Activated naive CD8-positive, alpha-beta T cell treated with anti-CD3 and anti-CD28 coated beads for 36 hours (primary cell): ENCODE measurements at places on chromosomes 4 and X.

DNA sequence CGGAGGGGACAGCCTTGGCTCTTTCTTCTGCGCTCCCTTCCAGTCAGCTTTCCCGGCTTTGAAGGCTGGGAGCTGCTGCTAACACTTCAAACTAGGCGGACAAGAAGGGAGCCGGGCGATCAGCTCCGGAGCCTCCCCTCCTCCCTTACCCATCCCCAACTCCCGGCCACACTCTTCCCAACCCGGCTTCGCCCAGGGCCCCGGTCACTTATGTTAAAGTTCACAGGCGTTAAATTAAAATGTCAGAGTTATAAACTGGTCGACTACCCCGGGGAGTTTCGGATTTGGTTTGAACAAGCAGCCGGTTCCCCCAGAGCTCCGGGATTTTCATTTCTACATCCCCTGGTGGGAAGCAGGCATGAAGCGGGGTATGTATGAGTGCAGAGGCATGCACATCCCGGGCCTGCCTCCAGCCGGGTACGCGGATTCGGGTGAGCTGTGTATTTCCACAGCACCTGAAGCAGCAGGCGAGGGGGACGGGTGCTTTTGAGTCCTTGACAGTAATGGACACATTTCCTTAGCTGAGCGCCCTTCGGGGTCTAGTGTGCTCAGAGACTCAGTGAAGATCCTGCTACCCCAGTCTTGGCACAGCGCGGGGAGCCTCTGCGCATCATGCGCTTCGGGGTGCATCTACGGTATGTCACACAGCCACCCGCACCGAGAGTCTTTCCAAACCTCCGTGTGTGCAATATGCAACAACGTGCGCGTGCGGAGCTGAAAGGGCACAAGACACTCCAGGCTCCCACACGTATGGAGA lies 880 bp downstream of the UNC5C start:
- DNase-seq = no peak

GRCh38 chr4:73914071-73914470 lies 44.9 kb downstream of the CXCL1 start:
- no peak for DNase-seq

DNA sequence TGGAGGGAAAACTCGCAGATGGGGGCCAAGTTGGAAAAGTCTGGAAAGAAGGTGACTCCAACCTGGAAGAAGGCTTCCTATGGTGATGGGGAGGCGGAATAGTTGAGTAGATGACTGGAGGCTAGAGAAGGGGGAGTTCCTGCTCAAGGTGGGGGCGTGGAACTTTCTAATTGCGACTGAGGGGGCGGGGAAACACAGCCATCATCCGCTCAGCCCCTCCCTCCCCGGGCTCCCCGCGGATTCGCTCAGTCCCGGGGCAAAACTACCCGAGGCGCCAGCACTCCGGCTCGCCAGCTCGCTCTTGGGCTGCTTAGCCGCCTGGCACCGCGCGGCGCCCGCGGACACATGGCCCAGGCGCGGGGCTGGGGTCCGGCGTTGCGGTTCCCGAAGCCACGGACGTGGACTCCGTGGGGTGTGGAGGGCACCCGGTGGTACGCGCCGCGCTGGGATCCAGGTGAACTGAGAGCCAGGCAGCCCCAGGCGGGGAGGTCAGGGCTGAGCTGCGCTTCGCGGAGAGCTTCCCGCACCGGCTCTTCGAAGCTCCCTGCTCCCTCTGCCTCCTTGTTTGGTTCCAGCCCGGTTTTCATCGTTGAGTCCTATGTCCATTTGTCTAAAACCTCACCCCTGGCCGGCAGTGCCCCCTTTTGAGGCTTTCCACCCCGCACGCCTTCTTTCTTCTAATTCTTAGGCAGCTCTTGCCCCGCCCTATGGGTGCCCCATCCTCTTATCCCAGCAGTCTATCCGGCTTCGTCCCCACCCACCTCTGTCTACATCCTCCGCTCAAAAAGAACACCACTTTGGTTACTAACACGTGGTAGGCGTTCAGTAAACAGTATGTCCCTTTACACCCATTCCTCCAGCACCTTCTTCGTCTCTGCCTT lies 38.9 kb downstream of the STARD8 start:
- DNase-seq = peak; percentile 38

DNA sequence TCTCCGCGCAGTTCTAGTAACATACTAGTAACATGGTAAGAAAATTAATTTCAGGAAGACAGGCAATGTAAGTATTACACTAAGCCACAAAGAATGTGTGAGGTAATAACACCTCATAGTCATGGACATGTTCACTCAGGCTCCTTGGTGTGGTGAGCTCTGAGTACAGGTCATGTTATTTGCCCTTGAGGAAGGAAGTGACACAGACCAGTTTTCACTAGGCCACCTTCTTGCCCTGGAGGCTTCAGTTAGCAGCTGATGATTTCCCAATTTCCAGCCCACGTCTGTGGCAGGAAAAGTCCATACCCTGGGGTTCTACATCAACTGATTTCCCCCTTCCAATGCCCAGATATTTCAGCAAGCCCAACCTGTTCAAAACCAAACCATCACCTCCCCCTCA lies 6.7 kb downstream of the APOO start:
- DNase-seq = no peak

- no peak for DNase-seq
Observed at GRCh38 chrX:2782171-2782570, 30.3 kb downstream of the XG start.

GRCh38 chr4:109218288-109218687 lies 84.2 kb downstream of the COL25A1 start:
- no peak for DNase-seq

DNA sequence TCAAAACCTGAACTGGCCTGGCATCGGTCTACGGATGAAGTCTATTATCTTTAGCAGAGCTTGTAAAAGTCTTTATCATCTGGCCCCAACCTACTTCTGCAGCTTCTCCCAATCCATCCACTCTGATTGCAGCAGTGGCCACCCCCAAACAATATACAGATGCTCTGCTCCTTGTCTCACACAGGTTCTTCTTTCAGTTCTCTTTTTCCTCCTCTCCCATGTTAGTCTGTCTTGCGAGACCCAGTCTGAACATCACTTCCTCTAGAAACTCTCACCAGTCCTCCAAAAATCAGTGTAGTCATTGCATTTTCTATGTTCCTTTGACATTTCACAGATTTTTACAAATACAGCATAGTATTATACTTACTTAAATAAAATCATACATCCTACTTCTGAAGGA lies 163.0 kb downstream of the FRMPD4 start:
- DNase-seq = no peak

DNA sequence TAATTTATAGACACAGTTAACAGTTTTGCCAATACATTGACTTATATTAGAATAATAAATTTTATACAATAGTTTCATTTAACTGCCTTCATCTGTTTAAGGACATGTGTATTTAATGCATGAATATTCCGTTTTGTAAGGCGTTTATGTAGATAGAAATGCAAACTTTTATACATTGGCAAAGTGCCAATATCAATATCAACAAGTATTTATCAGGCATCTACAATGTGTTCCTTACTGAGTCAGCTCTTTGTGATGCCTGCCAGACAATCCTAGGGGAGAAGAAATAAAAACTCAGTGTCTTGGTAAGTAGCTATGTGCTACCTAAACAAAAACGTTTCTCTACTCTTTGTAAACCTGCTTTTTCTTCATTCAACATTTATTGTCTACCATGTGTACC lies 1142.2 kb downstream of the C4orf33 start:
- DNase-seq = no peak

DNA sequence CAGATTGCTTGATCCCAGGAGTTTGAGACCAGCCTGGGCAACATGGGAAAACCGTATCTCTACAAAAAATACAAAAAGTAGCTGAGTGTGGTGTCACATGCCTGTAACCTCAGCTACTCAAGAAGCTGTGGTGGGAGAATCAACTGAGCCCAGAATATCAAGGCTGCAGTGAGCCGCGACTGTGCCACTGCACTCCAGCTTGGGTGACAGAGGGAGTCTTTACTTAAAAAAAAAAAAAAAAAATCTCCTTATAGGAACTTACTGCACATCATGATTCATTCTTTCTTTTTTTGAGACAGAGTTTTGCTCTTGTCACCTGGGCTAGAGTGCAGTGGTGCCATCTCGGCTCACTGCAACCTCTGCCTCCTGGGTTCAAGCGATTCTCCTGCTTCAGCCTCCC lies 24.3 kb downstream of the UPF3B start:
- DNase-seq = no peak

DNA sequence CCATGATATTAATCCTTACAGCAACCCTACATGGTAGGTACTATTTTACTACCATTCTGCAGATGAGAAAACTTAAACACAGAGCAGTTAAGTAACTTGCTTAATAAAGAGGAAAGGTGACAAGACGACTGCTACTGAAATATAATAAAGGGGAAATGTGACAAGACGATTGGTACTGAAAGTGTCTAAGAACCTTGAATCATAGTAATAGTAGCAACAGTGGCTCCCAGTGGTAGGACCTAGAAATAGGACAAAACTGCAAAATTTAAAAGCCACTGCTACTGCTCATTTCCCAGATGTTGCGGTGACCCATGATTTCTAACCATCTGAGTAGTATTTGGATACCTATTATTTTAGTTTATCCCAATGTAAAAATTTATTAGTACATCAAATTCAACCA lies 89.5 kb downstream of the TASL start:
- DNase-seq = no peak

GRCh38 chr4:98749206-98749605 lies 90.8 kb upstream of the TSPAN5 start:
- DNase-seq = no peak

DNA sequence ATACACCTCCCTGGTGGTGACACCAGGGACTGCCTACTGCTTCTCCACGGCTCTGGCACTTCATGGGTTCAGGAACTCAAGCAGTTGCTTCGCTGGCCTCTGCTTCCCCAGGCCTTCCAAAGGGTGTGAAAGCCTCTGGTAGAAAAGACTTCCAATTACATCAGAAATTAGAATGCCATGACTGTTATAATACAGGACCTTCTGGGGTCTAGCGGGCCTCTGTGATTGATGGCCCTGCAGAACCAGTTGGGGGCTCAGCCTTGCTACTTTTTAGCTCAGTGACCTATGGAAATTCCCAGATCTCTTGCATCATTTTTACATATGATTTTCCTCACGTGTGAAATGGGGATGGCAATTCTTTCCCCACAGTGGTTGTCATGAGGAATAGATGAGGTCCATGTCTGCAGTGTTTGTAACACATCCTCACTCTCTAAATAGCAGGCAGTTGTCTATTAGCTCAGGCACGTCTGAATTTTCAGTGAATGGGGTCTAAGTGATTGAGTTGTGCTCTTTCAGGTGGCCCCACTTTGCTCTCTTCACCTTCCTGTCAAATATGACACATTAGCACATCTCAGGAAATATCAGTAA lies 198.3 kb downstream of the STIM2 start:
- DNase-seq = no peak

DNA sequence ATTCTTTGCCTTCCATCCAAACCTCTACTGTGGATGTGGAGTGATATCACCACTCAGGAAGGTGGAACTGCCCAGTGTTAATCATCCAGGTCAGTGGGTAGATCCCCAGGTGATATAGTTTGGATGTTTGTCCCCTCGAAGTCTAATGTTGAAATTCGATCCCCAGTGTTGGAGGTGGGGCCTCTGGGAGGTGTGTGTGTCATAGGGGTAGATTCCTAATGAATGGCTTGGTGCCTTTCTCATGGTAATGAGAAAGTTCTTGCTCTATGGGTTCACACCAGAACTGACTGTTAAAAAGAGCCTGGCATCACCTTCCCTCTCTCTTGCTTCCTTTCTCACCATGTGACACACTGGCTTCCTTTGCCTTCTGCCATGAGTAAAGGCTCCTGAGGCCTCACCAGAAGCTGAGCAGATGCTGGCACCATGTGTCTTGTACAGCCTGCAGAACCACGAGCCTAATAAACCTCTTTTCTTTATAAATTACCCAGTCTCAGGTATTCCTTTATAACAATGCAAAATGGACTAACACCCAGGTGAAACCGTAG lies 6.8 kb upstream of the SOWAHB start:
- no peak for DNase-seq

- DNase-seq = no peak
Observed at GRCh38 chr4:113080050-113080449, 30.6 kb downstream of the ANK2 start.

DNA sequence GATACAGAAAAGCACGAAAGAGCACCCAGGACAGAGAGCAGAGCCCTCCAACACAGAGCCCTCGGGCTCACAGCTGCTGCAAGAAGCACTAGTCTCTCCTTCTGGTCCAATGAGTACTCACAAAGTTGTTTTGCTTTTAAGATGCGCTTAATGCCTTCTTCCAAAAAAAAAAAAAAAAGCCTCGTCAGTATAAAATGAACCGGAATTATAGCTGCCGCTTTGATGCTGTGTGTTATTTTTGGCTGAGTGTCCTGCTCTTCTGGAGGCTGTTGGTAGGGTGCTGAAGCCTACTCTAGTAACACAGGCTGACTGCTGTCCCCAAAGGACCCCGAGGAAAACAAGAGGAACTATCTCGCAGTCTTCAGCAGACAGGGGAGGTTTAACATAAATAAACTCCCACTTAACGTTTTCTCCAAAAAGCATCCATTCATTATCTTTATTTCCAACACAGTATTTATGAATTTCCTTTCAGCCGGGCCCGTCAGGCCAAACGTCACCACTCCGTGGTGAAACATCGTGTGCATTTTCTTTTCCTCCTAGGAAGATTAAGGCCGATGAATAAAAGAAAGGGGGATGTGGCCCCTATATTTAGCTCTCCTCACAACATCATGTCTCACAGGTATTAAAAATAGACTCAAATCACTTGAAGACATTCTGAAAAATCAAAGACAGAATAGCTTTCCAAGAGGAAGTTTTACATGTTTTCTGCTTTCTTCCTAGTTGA lies 213.7 kb upstream of the PPARGC1A start:
- no peak for DNase-seq

DNA sequence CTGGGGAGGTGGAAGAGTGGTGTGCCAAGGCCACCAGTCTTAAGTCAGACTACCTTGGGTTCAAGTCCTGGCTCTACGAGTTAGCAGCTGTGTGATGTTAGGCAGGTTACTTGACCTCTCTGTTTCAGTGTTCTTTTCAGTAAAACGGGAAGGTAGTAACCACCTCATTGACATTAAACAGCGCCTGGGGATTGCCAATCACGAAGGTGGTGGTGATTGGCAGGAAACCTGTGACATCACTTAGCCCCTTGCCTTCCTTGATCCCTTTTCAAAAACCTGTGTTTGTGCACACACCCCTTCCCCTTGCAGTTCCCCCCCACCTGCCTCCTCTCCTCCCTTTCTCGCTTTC lies 7.6 kb downstream of the KLF3 start:
- peak; percentile 27 for DNase-seq

DNA sequence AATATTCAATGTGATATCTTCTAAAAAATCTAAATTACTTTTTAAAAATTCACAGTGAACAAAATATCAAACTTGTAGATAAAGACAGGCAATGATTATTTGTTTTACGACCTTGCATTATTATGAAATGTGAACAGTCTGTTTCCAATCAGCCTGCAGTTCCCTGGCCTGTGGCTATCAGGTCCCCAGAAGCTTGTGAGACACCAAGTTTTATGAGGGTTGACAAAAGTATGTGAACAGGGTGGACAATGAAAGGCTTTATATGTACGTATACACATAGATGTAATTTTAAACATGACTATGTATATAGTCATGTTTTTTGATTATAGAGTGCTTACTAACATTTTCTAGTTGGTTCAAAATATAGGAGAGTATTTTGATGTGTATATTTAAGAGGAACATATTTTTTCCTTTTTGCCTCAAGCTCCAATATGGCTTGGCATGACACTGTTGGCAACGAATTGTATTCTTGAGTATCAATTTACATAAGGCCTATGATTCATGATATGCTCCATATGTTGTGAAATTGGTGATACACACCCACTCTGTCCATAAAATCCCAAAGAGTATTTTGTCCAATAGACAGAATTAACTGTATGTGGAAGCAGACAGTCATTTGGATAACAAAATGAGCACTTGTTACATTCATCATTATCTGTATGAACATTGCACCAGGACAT lies 55.7 kb downstream of the BTC start:
- no peak for DNase-seq

- DNase-seq = no peak
Observed at GRCh38 chr4:187577941-187578480, 417.6 kb upstream of the ZFP42 start.
